KBM-7 (cell line): ENCODE measurements at places on chromosomes 16 and 17.

- no peak for DNase-seq
Measured at GRCh38 chr16:88472069-88472468, 19.0 kb downstream of the ZFPM1 start.

GRCh38 chr16:54335230-54335629, 48.6 kb upstream of the IRX3 start:
- no peak for DNase-seq

- DNase-seq = peak; percentile 45
Measured at GRCh38 chr17:48542114-48542656, 2.7 kb downstream of the HOXB2 start.

DNA sequence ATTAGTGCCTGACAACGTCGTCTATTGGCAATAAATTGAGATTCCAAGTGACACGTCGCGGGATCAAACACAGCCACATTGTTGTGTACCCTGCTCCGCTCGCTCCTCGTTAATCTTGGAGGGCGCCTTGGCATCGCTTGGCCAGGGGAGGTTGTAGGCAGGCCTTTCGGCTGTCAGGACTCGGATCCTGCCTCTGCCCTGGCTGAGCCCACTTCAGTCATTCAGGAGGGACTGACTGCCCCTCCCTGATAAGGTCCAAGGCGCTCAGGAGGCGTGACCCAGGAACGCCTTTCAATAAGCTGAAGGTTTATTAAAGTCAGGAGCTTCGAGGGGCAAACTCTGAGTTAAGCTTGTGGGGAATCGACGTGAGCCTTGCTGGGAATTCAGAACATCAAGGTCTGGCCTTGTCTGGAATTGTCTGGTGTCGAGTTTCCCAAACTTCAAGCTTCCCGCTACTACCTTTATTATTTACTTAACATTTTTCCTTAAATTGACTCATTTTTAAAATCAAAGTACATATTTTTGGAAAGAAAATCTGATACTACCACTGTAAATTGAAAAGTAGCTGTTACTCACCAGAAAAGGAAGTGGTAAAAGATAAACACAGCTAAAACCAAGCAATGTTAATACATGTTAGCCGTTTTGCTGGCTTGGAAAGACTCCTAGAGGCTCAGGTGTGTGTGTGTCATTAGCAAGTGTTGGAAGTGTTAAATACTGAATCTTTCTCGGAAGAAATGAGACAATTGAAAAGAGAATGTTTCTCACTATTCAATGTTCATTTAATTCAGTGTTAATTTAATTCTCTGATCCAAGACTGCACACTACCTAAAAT, 5.3 kb upstream of the IRX3 start:
- DNase-seq = no peak

DNA sequence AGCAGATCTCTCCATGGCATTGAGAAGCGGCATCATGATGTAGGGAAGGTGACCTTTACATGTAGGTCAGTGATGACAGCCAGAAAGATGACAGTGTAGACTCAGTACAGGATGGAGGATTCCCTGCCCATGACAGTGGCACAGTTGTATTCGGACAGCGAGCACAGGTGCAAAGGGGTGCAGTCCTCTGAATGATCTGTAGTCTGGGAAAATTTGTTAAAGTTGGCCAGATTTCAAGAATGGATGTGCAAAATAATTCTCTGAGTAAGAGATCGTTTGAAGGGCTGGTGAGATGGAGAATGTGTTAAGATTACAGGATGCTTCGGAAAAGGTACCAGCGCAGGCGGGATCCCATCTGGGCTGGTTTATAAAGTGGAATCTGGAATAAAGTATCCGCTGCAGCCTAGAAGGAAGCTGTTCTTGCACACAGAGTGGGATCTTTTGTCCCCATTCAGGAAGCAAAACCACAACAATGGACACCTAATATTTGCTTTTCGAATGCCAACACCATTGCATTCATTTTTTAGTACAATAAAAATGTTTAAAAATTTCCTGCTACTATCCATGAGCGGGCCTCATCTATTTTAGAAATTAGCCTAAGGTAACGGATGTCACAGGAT, 101.2 kb downstream of the RPTOR start:
- DNase-seq = no peak

GRCh38 chr16:54275956-54276355, 10.6 kb downstream of the IRX3 start:
- no peak for DNase-seq

GRCh38 chr17:8117367-8117979, 841 bp downstream of the ALOXE3 start:
- peak; percentile 21 for DNase-seq

DNA sequence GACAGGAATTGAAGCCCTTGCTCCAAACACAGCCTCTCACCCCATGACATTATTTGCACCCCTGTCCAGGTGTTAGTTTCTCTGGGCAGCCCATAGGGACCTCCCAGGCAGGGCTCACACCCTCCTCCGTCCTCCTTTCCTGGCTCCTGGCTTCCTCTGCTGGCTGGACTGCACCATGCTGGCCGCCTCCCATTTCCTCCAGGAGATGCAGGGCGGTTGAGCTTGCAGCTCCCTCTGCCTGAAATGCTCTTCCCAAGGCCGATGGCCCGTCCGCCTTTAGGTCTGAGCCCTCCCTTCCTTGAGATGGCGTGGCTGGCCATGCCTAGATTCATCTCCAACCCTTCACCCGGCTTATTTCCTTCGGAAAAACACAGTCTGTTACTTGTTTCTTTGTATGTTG, 334.8 kb downstream of the SNX29 start:
- DNase-seq = no peak

- no peak for DNase-seq
Measured at GRCh38 chr17:79053251-79053925, 21.2 kb upstream of the ENGASE start.

- no peak for DNase-seq
Measured at GRCh38 chr17:56448371-56448770, 145.1 kb upstream of the NOG start.

GRCh38 chr16:55379876-55380390, 55.9 kb downstream of the IRX6 start:
- DNase-seq = no peak

DNA sequence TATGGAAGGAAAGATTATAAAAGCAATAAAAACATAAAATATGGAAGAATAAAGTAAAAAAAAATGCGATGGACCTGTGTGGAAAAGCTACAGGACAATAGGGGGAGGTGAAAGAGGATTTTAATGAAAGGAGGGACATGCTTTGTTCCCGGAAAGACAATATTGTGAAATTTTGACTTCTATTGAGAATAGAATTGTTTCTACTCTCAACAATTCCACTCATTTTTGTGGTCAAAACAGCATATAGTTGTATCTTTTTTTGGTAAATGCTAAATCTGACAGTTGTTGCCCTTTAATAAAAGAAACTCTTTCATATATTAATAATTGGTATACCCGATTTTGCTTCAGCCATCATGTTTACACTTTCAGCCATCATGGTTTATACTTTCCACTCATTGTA, 22.9 kb upstream of the APPBP2 start:
- DNase-seq = no peak

GRCh38 chr16:28492511-28492910, 637 bp upstream of the CLN3 start:
- DNase-seq = no peak

GRCh38 chr16:50114357-50115129, 38.6 kb upstream of the TENT4B start:
- DNase-seq = no peak

DNA sequence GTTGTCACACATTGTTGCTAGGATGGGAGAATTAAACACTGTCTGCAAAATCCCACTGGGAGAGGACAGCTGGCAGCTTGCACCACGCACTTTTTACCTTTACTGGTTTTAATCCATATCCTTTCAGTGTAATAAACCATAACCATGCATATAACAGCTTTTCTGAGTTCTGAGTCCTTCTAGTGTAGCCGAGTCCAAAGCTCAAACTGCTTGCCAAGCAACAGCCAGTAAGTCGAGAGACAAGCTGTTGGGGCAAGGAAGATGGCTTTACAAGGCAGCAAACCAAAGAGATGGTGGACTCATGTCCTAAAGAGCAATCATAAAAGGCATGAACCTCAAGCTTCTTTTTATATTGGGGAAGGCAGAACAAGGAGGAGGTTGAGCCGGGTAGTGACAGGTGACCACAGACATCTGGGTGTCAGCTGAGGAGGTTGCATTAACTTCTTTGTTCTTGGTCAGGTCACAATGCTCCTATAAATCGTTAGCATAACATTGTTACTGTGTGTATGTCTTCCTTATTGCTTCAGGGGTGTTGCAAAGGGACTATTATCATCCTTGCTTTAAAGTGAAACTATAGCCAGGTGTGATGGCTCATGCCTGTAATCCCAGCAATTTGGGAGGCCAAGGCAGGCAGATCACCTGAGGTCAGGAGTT, 7.3 kb upstream of the CD300H start:
- DNase-seq = no peak

GRCh38 chr16:49148410-49148809, 133.2 kb downstream of the CBLN1 start:
- no peak for DNase-seq

- no peak for DNase-seq
Measured at GRCh38 chr17:58136669-58137279, 11.4 kb upstream of the OR4D1 start.

GRCh38 chr17:31573047-31573446, 181.6 kb downstream of the RAB11FIP4 start:
- no peak for DNase-seq

DNA sequence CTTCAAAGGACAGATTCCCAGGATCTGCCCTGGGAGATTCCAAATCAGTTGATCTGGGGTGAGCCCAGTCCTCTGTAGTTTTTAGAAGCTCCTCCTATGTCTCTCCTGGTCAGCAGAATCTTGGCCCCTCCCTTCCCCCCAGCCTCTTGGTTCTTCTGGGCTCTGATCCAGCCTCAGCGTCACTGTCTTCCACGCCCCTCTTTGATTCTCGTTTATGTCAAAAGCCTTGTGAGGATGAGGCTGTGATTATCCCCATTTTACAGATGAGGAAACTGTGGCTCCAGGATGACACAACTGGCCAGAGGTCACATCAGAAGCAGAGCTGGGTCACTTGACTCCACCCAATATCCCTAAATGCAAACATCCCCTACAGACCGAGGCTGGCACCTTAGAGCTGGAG, 840 bp upstream of the CDH5 start:
- no peak for DNase-seq

DNA sequence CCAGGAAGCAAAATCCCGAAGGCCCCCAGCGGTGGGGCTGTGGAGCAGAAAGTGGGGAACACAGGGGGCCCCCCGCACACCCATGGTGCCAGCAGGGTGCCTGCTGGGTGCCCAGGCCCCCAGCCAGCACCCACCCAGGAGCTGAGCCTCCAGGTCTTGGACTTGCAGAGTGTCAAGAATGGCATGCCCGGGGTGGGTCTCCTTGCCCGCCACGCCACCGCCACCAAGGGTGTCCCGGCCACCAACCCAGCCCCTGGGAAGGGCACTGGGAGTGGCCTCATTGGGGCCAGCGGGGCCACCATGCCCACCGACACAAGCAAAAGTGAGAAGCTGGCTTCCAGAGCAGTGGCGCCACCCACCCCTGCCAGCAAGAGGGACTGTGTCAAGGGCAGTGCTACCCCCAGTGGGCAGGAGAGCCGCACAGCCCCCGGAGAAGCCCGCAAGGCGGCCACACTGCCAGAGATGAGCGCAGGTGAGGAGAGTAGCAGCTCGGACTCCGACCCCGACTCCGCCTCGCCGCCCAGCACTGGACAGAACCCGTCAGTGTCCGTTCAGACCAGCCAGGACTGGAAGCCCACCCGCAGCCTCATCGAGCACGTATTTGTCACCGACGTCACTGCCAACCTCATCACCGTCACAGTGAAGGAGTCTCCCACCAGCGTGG, 6.5 kb downstream of the CBX2 start:
- no peak for DNase-seq

DNA sequence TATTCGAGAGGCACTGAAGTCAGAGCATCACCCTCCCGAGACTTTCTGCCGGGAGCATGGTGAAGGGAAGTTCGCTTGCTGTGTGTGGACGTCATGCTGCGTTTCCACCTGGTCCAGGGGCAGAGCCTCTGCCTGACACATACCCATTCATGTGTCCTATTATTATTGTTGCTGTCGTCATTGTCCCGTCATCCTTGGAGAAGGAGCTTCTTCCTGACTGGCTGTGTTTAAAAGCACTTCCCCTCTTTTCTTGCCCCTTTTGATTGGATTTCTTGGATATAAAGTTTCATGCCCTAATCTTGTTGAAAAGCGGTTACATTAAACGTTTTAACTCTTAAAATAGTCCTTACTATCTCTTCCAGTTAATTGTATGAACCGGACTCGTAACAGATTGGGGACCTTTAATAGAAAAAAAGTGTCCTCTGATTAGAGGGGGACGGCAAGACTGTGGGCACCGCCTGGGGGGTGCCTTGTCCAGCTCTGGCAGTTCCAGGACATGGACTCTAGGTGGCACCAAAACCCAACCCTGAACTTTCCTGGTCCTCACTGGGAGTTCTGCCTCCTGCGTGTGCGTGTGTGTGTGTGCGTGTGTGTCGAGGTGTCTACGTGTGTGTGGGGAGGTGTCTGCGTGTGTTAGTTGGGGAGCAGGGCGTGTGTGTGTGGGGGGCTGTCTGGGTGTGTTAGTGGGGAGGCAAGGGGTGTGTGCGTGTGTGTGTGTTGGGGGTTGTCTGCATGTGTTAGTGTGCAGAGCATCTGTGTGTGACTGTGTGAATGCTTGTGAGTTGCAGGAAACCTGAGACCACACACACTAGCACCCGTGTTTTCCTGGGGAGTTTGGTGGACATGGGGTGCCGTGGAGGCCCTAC, 133.3 kb upstream of the CIBAR2 start:
- peak; percentile 70 for DNase-seq

DNA sequence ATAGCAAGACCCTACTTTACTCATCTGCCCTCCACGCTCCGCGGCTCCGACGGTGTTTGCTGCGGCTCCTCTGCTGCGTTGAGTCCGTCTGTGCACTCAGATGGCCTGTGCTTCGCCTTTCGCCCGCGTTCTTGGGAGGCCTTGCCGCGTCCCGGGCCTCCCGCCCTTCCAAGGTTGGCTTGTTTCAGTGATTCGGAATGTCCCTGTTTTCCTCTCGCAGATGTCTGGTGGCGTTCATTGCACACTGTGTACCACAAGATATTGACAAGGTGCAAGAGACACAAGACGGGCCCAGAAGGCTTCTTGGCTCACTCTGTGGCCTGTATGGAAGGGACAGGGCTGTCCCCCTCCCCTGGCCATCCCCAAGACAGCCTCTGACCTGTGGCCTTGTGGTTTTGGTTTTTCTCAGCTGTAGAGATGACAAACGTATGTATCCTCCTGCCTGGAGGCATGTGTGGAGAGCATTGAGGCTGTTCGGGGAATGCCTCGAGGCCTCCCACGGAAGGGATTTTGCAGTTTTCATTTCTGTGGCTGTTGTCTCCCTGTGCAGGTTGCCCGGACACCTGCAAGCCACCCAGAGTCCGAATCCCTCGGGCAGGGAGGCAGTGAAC, 15.4 kb downstream of the MGRN1 start:
- no peak for DNase-seq

DNA sequence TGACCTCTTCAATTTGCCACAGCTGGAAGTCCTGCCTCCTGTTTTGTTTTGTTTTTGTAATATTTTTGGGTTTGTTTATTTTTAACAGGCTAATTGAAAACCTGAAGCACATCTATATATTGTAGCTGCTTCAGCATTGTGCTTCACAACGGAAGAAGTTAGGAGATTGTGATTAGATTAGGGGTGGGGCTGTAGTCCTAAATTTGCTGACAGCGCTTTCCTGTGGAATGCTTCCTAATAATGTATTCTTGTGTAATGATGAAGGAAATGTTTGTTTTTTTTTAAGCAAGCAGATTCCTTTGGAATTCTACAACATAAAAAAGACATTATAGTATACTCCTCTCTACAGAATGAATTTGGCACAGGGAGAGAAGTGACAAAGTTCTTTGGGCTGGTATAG, 70.1 kb downstream of the NLK start:
- no peak for DNase-seq

- no peak for DNase-seq
Measured at GRCh38 chr17:2057760-2058585, 3.1 kb downstream of the HIC1 start.
